ENCODE measurements at places on chromosomes 5 and 9. TPM values are rescaled to one million over a fixed set of nuclear protein-coding genes. Genes with fewer than 3 reads are reported as not detected.

Gene CA9
- total RNA-seq: 0.82 TPM

DNA sequence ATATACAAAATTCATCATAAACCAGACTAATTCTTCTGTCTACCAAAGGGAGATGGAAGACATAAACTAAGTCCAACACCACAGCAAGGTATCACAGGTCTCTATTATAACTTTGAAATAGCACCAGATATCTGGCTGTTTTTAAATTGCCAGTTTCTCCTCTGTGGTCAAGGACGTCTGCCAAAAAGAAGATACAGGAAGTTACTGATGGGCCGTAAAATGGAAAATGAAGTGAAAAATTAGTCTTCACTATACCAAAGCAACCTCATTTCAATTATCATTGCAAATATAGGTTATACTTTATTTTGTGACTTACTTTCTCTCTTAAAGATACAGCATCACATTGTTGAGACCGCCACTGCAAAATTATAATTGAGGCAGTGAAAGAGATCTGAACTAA, 225.5 kb downstream of the NDUFS4 start:
- no peak overlapping the region for H3K4me3 ChIP-seq
- H3K27me3 ChIP-seq: peaks cover 3% of the 10 kb centered on the region
- no peaks in the 10 kb centered on the region for H3K4me1 ChIP-seq
- no peak for DNase-seq
- H3K27ac ChIP-seq: no peak overlapping the region

Gene MOCS2
- 18.4 TPM for total RNA-seq

DNA sequence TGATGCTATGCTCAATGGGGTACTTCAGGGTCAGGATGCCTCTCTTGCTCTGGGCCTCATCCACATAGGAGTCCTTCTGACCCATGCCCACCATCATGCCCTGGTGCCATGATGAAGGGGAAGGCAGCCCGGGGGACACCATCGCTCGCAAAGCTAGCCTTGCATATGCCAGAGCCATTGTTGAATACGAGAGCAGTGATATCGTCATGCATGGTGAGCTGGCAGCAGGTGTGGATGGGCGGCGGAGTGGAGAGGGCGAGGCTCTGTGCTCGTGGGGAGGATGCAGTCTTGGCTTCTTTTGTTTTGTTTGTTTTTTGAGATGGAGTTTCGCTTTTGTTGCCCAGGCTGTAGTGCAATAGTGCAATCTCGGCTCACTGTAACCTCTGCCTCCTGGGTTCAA, 17.2 kb upstream of the SPZ1 start:
- no peak overlapping the region for H3K27ac ChIP-seq
- no peaks in the 10 kb centered on the region for H3K4me1 ChIP-seq
- no peaks in the 10 kb centered on the region for H3K27me3 ChIP-seq
- H3K36me3 ChIP-seq: no peaks in the 10 kb centered on the region
- DNase-seq: no peak

Gene UNC5A
- total RNA-seq: not detected

DNA sequence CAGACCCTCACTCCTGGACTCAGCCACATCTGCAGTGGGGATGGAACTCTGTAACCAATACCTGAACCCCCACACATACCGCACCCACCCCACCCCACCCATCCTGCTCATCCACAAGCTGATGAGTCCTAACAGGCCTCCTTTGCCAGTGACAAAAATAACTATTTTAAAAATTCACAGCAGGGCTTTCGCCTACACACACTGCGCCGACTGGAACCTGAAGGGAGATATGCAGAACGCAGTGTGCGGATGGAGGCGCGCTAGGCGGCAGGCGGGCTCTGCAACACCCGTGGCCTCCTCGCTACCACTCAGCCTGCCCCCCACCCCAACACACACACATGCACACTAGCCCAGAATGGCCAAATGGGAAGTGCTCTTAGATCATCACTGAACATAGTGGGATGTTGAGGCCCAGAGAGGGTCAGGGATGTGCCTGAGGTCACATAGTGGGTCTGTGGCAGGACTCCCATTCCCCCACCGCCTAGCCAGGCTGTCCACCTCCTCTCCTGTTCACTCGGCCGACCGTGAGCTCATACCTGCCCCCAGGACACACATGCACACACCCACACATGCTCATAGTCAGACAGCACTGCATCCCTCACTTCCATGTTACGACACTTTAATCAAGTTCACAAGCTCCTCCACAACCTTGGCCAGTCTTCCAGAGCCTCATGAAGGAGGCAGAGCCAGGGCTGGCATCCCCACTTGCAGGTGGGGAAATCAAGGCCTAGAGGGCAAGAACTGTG, 6.3 kb upstream of the CAMK2A start:
- peaks cover 9% of the 10 kb centered on the region for H3K27me3 ChIP-seq
- no peak for DNase-seq
- no peak overlapping the region for H3K4me3 ChIP-seq
- no peak overlapping the region for H3K27ac ChIP-seq

GRCh38 chr5:159913501-159913900, 2.8 kb upstream of the ADRA1B start:
- peaks cover 5% of the 10 kb centered on the region for H3K4me1 ChIP-seq
- H3K4me3 ChIP-seq: no peak overlapping the region
- peaks cover 44% of the 10 kb centered on the region for H3K27me3 ChIP-seq
- no peak overlapping the region for H3K27ac ChIP-seq
- DNase-seq: no peak

Gene SEC16A
- 81.2 TPM for total RNA-seq

DNA sequence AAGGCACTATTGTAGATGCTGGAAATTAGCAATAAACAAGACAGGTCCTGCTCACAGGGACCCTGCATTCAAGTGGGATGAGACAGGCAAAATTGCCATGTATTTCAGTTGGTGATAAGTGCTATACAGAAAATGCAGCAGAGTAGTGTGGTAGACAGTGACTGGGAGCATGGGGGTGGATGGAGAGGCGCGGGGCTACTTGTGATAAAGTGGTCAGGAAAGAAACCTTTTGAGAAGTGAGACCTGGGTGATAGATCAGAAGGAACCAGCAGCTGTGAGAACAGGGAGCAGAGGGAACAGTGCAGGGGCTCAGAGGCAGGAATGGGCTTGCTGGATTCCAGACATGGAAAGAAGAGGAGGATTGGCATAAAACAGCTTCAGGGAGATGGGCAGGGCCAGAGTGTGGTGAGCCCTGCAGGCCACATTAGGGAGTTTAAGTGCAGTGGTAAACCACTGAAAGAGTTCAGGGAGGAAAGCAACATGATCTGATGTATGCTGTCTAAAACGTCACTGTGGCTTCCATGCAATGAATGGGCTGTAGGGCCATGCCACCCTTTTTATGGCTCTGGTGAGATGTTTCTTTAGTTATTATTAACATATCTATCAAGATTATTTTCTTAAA, 7.3 kb downstream of the CRHBP start:
- peaks cover 18% of the 10 kb centered on the region for H3K4me1 ChIP-seq
- DNase-seq: peak; percentile 67
- peaks cover 43% of the 10 kb centered on the region for H3K27me3 ChIP-seq
- H3K36me3 ChIP-seq: no peaks in the 10 kb centered on the region

Gene NR5A1
- total RNA-seq: not detected

DNA sequence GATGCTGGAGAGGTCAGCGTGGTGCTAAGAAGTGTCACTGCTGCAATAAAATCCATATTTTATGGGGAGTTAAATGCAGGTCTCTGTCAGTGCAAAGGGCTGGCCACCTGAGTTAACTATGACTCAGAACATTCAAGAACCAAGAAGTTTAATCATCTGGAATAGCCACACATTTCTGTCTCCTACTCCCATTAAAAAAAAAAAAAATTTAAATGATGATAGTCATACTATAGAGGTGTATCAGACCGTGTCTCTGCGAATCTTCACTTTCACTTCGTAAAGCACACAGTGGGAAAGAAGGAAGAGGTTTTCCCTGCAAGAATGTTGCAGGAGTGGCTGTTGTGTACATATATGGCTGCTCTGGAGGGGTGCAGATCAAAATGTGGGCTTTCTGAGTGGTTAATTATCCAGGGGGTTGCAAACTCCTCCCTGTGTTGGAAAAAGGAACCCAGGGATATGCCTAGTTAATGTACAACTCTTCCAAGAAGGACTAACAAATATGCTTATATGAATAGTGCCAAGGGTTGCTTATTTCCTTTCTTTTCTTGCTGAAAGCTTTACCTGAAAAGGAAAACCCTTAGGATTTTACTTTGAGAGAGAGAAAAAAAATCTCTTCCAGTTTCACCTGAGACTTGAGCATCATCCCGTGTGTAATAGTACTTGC, 1.5 kb downstream of the CDH6 start:
- H3K36me3 ChIP-seq: no peaks in the 10 kb centered on the region
- H3K4me3 ChIP-seq: no peak overlapping the region
- H3K27ac ChIP-seq: no peak overlapping the region
- H3K4me1 ChIP-seq: no peaks in the 10 kb centered on the region

Gene TAF11L10
- not detected for total RNA-seq

Gene IL9
- not detected for total RNA-seq

GRCh38 chr9:123453076-123453667, 97.2 kb downstream of the CRB2 start:
- no peaks in the 10 kb centered on the region for H3K27me3 ChIP-seq
- H3K27ac ChIP-seq: no peak overlapping the region
- H3K36me3 ChIP-seq: no peaks in the 10 kb centered on the region
- no peak for DNase-seq
- H3K4me3 ChIP-seq: no peak overlapping the region

- H3K27ac ChIP-seq: no peak overlapping the region
- H3K4me1 ChIP-seq: peaks cover 18% of the 10 kb centered on the region
- no peak overlapping the region for H3K4me3 ChIP-seq
- peaks cover 21% of the 10 kb centered on the region for H3K36me3 ChIP-seq
- no peak for DNase-seq
Measured at GRCh38 chr5:177188775-177189174, 55.2 kb downstream of the NSD1 start.

DNA sequence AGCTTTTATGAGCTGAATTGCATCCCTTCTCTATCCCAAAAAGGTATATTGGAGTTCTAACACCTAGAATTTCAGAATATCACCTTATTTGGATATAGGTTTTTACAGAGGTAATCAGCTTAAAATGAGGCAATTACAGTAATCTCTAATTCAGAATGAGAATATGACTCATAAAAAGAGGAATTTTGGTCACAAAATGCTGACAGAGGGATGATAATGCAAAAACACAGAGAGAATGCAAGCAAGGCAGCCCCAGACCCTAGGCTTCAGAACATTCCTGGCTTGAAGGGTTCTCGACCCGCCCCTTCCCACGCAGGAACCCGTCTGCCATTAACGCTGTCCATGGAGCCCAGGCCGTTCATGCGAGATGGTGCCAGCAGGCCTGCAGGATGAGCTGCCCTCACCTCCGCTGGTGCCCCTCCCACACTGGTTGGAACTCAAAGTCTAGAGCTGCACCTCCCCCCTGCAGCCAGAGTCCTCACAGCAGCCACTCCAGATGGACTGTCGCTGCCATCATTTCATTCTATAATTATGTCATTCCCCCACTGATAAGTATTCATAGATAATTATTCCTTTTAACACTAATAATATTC, 1173.4 kb upstream of the ACO1 start:
- H3K36me3 ChIP-seq: no peaks in the 10 kb centered on the region
- DNase-seq: peak; percentile 56
- H3K27ac ChIP-seq: no peak overlapping the region
- no peaks in the 10 kb centered on the region for H3K27me3 ChIP-seq
- H3K4me3 ChIP-seq: no peak overlapping the region

- no peak overlapping the region for H3K27ac ChIP-seq
- no peaks in the 10 kb centered on the region for H3K36me3 ChIP-seq
- DNase-seq: no peak
- peaks cover 14% of the 10 kb centered on the region for H3K27me3 ChIP-seq
Measured at GRCh38 chr5:6803981-6804550, 90.8 kb downstream of the TENT4A start.

Gene NRARP
- 12.9 TPM for total RNA-seq

Gene HAVCR2
- 70.0 TPM for total RNA-seq

Gene NKD2
- 3.3 TPM for total RNA-seq

Gene BAAT
- 0.07 TPM for total RNA-seq

GRCh38 chr5:7396713-7397454, 946 bp downstream of the ADCY2 start:
- H3K36me3 ChIP-seq: peaks cover 2% of the 10 kb centered on the region
- no peak overlapping the region for H3K27ac ChIP-seq
- H3K4me3 ChIP-seq: no peak overlapping the region
- DNase-seq: no peak
- H3K27me3 ChIP-seq: peaks cover 38% of the 10 kb centered on the region

Gene PCDHB8
- not detected for total RNA-seq

Gene WNT8A
- total RNA-seq: not detected

DNA sequence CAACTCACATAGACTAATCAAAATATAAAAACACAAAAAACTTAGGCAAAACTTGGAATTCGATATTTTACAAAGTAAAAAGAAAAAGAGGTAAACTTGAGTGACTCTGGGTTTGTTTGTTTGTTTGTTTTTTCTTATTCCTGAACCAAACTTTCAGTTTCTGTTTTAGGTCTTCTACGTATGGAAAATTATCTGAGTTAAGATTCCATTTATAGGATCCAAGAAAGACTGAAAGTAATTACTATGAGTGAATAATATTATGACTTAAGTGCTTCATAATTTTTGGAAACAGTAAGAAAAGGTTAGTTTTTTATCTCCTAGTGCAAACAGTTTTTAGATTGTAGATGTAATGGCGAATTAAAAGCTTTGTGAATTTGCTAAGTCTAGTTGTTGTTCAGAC, 13.2 kb downstream of the ST8SIA4 start:
- H3K4me3 ChIP-seq: peak overlapping the region; percentile 80
- peaks cover 49% of the 10 kb centered on the region for H3K4me1 ChIP-seq
- no peak for DNase-seq
- peak overlapping the region; percentile 92 for H3K27ac ChIP-seq
- H3K36me3 ChIP-seq: peaks cover 39% of the 10 kb centered on the region
- no peaks in the 10 kb centered on the region for H3K27me3 ChIP-seq

DNA sequence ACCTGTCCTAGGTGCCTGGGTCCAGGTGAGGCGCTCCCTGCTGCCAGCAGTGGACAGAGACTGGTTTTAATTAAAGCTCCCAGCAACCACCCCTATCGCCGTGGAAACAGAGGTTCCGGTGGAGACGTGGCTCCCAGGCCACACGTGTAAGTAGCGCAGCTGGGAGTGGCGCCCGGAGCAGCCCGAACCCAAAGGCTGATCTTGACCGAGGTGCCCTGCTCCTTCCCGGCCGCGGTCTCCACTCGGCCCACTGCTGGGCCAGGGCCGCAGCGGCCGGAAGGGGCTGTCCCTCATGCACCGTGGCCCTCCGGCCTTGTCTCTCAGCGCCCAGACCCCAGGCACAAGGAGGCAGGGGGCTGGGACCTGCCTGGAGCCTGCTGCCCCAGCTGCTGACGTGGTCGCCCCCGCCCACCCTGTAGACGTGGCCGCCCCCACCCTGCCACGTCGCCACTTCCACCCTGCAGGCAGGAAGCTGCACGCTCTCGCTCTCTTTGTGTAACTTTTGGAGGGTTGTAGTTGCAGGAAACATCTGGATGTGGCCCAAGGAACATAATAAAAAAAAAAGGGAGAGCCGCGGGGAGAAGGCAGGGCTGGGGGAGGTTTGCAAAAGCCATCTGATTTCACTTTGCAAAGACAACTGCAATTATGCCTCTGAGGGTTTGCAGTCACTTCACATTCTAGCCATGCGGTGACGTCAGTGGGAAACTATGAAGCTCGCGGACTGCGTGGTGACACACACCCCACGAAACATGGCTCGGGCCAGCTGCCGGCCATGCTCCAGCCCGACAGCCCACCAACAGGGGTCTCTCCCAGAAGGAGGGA, 129.9 kb downstream of the RXRA start:
- no peaks in the 10 kb centered on the region for H3K36me3 ChIP-seq
- peak; percentile 89 for DNase-seq
- H3K27ac ChIP-seq: peak overlapping the region; percentile 92
- peaks cover 6% of the 10 kb centered on the region for H3K4me1 ChIP-seq
- peak overlapping the region; percentile 87 for H3K4me3 ChIP-seq
